Naive B cell (primary cell): ENCODE measurements at places on chromosomes 2 and 18.

DNA sequence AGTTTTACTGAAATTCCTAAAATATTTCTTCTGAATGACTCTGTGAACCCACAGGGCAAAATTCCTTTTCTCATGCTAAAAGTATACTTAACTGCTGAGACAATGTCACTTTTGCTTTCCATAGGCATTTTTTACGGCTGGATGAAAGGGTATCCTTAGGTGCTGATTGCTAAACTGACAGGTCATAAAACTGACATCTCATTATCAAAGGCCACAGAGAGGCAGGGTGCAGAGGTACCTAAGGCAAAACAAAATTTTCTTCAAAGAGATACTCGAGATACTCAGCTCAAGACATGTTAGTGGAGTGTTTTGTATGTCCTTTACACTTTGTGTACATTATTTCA is 62.0 kb upstream of the WDR75 start:
- no peak for DNase-seq

- DNase-seq = no peak
Measured at GRCh38 chr18:45628979-45629958, 14.0 kb downstream of the SLC14A2 start.

- DNase-seq = no peak
Measured at GRCh38 chr2:75311521-75311920, 112.2 kb upstream of the TACR1 start.

GRCh38 chr2:113219889-113220641 is 46.3 kb downstream of the PSD4 start:
- no peak for DNase-seq
